DMS53 (cell line): ENCODE measurements at places on chromosomes 2 and 18.

DNA sequence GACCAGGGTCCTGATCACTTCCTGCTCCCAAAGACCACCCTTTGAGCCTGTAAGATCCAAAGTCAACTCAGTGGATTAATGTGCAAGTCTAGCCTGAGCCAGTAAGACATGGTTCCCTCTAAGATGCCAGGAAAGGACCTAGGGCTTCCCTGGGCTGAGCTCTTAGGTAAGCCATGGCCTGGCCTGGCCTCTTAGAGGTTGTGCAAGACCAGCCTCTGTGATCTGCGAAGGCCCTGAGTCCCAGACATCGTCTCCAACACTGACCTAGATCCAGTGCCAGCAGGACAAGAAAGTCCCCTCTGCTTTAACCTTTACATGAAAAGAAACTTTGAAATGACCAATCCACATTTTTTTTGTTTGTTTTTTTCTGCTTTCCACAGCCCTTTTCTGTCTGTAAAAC lies 73.6 kb upstream of the CYP1B1 start:
- DNase-seq: no peak

GRCh38 chr18:8813611-8814010 lies 108.3 kb downstream of the MTCL1 start:
- no peak for DNase-seq

GRCh38 chr2:191126386-191127085 lies 24.3 kb downstream of the STAT4 start:
- DNase-seq: no peak

GRCh38 chr2:156118753-156119416 lies 213.6 kb downstream of the NR4A2 start:
- DNase-seq: no peak

DNA sequence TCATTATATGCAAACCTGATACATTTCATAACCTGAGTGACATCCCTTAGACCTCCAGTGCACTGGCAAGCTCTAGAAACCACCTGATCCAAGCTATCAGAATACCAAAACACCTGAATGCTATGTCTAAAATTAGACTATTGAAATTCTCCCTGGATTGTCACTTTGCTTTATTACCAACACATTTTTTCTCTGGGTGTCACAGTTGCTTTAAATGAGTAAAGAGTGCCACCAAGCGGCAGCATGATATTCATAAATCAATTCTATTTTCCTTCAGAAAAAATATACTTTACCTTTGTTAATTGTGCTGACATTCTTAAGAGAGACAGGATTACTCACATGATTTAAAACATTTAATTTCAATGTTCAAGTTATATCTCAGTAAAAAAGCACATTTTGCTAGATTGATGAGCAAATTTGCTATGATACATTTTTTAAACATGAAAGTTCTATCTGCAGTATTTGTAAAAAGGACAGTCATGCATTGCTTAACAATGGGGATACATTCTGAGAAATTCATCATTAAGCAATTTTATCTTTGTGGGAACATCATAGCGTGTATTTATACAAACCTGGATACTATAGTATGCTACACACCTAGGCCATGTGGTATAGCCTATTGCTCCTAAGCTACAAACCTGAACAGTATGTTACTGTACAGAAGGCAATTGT lies 338.4 kb upstream of the SLC39A10 start:
- peak; percentile 73 for DNase-seq

GRCh38 chr18:53795610-53796009 lies 428.9 kb downstream of the MBD2 start:
- DNase-seq: no peak

DNA sequence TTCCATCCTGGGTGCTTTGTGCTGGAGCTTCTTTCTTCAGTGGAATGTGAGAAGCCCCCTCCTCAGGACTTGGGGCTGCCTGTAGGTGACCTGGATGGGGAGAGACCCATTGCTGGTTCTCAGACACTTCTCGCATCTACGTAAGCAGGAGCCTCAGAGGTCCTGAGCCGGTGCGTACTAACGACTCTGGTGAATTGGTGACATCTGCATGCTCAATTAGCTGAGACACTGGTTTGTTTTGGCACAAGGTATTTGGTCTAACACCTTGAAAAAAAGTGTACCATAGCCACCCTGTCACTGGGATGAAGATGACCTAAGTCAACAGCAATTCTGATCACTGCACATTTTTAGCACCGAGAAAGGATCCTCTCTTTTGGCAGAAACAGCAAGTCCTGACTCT lies 57.7 kb downstream of the LRRC30 start:
- DNase-seq: no peak

DNA sequence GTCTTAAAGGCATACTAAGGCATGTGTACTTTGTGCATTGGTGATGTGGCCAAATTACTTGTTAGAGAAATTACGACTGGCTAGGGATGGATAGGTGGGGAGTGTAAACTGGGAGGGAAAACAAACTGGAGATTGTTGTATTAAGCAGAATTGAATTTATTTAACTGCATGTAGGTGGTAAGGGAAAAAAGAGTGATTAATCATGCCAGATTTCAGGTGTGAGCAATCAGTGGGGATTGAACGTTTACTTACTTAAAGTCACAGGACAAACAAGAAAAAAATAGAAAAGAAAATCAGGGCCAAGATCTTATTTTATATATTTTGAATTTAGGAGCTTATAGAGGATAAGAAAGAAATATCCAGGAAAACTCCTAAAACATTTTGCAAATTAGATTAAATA lies 88.6 kb downstream of the GULP1 start:
- DNase-seq: peak; percentile 17

GRCh38 chr2:9790702-9791225 lies 52.5 kb upstream of the TAF1B start:
- DNase-seq: no peak

DNA sequence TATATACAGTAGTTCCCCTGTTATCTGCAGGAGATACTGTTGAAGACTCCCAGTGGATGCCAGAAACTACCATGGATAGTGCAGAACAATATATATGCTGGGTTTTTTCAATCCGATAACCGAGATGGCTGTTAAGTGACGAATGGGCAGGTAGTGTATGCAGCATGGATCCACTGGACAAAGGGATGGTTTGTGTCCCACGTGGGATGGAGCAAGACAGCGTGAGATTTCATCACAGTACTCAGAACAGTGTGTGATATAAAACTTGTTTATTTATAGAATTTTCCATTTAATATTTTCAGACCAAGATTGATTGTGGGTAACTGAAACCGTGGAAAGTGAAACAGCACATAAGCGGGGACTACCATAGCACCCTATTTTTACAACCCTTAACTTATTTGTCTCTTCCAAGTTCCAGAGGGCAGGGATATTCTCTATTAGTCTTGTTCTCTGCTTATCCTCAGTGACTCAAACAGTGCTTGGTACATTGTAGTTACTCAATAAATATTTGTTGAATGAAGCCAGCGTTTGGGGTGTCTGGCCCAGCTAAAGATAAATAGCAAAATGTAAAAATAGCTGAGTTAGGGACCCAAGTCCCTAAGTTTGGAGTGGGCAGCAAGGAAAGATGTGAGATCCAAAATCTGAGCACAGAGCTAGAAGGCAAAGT lies 50.0 kb downstream of the RHBDD1 start:
- no peak for DNase-seq

DNA sequence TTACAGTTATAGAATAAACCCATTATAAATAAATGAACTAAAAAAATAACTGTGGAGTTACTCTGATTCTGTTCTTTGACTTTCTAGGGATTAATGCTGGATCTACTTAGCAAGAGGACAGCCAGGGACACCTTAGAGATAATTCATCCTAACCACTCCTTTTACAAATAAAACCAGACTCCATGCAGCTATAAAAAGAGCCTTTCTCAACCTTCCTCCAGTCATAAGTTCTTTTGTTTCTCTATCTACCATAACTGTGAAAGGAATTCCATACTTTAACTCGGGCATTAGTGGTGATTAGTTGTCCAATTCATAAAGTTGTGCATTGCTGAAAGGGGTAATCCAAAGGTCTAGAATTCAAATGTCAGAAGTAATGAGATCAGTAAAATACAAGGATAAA lies 682.4 kb downstream of the DPP10 start:
- no peak for DNase-seq

DNA sequence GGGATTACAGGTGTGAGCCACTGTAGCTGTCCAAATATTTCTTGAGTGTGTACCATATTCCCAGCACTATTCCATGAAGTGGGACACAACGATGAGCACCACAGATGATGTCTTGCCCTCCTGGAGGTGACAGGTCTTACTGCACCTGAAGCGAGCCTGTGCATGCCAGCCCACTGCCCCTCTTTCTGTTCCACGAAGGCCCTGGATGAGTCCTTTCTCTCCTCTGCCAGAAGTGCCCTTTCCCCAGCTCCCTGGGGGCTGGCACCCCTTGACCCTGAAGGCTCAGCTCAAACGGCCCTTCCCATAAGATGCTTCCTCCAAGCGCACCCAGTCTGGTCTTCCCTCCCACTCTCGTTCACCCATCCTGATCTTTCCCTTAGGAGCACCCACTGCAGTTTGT lies 5.5 kb downstream of the ATP6V1B1 start:
- no peak for DNase-seq

- no peak for DNase-seq
These were observed 48.1 kb upstream of the SIGLEC15 start for GRCh38 chr18:45777393-45777792.

GRCh38 chr2:227720680-227721079 lies 2.9 kb upstream of the SLC19A3 start:
- DNase-seq: no peak

DNA sequence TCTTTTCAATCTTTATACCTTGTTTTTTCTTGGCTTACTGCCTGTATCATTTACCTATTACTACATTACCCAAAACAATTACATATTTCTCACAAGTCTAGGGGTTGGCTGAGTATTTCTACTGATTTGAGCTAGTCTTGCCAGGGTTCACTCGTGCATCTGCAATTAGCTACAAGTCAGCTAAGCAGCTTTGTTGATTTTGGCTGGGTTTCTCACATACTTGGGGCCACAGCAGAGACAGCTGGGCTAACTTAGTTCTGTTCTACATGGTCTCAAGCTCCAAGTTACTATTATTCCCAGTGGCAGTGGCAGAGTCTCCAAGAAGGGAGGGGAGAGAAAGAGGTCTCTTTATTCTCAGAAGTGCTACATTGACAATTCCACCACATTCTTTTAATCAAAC lies 54.7 kb upstream of the SP5 start:
- peak; percentile 49 for DNase-seq

GRCh38 chr2:136468799-136469369 lies 296.5 kb upstream of the THSD7B start:
- DNase-seq: peak; percentile 68

DNA sequence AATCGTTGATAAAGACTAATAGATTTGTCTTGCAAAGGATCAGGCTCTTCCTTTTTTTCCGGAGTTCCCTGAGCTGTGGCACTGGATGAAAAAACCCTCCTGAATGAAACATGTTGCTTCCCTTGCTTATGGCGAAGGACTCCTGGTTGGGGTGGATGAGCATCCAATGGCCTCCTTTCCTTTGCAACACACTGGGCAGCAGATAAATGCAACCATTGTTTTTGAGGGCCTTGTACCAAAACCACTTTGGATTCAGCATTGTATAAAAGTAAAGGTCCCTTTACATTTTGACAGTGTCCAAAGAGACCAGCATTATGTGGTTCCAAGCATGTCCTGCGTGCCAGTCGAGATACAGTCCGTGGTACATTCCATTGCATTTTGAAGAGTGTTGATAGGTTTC lies 44.7 kb downstream of the FAM210A start:
- DNase-seq: no peak

DNA sequence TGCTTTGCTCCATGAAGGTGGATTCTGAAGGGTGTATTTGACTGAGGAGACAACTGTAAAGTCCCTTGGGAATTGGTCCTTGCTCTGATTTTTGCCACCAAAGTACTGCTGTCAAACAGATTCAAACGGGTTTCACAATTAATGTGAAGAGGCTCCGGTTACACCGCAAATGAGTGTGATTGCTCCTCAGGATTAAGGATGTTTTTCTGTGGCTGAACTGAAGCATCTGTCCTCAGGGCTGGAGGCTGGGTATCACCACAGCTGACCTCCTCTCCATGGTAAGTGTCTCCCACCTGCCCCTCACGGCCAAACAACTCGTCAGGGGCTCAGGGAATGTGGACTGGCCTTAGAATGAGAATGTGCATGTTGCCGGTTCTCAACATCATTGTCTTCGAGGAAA lies 130.4 kb upstream of the NDUFV2 start:
- no peak for DNase-seq

GRCh38 chr2:8271461-8271860 lies 410.4 kb upstream of the ID2 start:
- no peak for DNase-seq

GRCh38 chr2:128790541-128791001 lies 471.9 kb upstream of the HS6ST1 start:
- no peak for DNase-seq

DNA sequence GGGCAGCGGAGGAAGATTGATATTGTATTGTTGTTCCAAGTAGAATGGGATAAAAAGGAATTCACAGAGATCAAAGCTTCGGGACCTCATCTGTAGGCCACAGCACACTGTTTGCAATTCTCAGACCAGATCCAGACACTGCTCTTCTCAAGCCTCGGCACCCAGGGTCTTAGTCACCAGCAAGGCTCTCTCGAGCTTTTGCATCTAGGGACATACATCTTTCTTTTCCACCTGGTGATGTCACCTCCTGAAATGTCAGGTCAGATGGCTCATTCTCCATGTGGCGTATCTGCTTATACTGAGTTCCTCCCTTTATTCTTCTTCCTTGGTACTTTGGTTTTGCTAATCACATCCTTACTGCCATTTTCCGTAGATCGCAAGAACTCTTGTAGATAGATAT lies 42.9 kb upstream of the SNTG2 start:
- DNase-seq: no peak

DNA sequence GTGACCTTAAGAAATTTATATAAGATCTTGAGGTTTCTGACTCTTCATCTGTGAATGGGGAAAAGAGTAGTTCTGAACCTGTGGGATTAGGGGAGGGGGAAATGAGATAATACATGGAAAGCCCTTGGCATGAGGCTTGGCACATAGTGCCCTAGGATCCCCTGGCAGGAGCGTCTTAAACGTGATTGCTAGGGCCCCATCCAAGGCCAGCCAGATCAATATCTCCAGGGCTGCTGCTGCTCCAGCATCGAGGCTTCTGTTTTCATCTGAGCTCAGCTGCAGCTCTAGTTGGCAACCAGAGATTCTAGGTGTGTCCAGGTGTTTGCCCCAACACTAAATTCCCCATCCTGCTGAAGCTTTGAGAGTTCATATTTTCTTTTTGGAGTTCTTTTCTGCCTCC lies 71.0 kb downstream of the IL1R2 start:
- DNase-seq: no peak

DNA sequence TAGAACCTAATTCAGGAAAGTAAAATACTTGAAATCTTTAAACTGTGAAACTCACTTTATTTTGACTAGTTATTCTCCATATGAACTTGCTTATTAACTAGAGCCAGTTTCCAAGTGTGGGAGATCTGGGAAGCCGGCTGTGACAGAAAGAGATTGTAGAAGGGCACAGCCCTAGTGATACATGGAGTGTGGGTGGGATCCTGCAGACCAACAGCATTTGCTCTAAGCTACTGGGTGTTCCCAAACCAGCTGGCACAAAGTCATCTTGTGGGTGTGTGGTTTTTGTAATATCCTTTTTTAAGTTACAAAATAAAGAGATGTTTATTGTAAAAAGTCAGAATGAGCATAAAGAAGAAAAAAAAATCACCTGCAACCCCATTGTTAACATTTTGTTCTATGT lies 3.4 kb downstream of the DUSP19 start:
- DNase-seq: no peak
